ENCODE measurements at places on chromosomes 11 and 22.

DNA sequence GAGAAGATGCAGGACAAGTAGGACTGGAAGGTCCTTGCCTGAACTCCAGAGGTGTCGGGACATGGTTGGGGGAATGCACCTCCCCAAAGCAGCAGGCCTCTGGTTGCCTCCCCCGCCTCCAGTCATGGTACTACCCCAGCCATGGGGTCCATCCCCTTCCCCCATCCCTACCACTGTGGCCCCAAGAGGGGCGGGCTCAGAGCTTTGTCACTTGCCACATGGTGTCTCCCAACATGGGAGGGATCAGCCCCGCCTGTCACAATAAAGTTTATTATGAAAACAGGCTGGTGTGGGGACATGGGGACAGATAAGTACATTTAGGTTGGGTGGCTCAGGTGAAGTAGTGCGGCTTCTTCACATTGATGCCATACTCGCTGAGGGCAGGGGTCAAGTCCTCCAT is 1.4 kb downstream of the TAF10 start:
- H3K27ac ChIP-seq, result no peak overlapping the region
- DNase-seq, result no peak
- H3K27me3 ChIP-seq, result no peaks in the 10 kb centered on the region

- no peak for DNase-seq
- H3K36me3 ChIP-seq, result no peaks in the 10 kb centered on the region
- H3K4me3 ChIP-seq, result peak overlapping the region; percentile 71
- peaks cover 45% of the 10 kb centered on the region for H3K4me1 ChIP-seq
- no peak overlapping the region for H3K27ac ChIP-seq
- H3K27me3 ChIP-seq, result no peaks in the 10 kb centered on the region
Observed at GRCh38 chr11:118151431-118151830, 1.2 kb downstream of the SCN4B start.

DNA sequence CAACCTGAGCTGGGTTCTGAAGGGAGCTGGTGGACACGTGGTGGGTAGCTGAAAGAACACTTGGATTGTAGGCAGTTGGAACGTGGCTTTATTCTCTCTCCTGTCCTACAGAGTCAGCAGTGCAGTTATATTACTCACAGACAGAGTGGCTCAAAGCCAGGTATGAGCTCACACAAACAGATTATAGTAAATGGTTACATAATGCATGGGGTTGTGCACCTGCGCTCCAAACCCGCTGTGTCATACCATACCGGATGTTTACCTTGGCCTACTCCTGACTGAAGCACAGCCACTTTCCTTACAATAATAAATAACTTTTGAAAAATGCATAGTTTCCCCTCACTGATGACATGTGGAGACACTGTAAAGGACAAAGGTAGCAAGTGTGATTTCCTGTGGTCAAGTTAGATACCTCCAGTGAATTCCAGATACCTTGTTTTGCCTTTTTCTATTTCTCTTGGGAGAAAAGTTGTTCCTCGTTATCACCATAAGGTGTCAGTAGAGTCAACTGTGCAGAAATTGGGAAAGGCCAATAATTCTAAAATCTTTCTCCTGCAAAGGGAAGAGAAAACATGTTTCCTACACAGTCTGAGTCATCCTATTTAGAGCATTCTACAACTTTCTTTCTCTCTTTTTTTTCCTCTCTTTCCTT is 13.5 kb downstream of the MS4A6A start:
- no peaks in the 10 kb centered on the region for H3K27me3 ChIP-seq
- DNase-seq, result no peak

DNA sequence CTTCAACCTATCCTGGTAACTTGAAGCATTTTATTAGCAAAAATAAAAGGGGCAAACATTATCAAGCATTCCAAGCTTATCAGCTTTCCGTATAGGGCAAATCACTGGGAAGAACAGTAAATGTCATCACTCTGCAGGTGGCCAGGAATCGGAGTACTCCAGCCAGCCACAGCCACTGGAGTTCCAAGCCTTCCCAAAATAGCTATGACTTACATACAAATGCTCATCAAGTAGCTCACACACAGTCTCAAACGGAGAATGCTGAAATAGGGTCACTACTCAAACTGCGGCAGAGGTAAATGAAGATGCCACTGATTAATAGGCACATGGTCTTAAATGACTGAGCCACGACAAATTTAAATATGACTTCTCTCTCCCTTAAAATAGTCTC is 2.1 kb downstream of the USP28 start:
- no peaks in the 10 kb centered on the region for H3K27me3 ChIP-seq
- no peaks in the 10 kb centered on the region for H3K36me3 ChIP-seq
- H3K27ac ChIP-seq, result peak overlapping the region; percentile 92
- H3K4me1 ChIP-seq, result peaks cover 49% of the 10 kb centered on the region

DNA sequence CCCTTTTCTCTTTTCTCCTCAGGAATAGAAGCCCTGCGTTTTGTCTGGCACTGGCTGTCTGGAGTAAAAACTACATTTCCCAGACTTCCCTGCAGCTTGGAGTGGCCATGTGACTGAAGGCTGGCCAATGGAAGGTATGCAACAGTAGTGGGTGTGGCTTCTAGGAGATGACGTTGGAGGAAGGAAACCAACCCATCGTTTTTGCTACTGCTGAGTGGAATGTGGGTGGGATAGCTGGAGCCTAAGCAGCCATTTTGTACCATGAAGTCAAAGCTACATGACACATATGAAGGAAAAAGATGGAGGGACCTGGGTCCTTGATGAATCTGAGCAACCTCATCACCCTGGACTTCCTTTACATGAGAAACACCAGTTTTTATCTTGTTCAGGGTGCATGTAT is 19.6 kb downstream of the FGF3 start:
- no peaks in the 10 kb centered on the region for H3K4me1 ChIP-seq
- no peaks in the 10 kb centered on the region for H3K27me3 ChIP-seq
- H3K27ac ChIP-seq, result no peak overlapping the region

DNA sequence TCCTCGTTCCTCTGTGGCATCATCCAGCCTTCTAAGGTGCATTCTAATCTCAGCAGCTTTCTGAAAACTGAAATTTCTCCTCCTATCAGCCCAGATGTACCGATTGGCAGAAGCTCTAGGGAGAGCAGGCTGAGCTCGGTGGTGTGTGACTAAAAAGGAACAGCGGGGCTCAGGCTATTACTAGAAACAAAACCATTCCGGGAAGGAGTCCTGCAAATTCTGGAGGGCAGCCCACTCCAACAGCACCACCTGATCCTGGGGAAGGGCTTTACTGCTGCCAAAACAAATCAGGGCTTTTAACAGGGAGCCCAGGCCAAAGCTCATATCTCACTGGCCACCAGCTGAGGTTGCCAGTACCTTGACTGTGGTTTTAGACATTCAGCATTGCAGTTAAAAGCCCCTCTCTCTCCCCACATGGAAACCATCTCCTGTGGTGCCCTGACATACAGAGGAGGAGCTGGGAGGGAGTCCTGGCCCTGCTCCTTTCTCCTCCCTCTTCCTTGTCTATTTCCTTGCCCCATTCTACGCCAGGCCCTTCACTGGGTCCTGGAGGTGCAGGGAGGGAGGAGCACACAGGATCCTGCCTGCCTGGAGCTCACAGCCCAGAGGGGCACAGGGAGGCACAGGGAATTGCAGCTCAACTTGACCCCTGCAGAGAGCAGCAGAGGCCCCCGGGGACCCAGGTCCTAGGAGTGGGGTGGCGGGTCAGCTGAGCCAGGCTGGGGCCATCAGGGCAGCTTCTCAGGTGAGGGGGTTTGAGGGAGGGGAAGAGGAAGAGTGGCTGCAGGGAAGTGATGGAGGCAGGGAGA is 889 bp downstream of the PLAAT4 start:
- peaks cover 21% of the 10 kb centered on the region for H3K4me1 ChIP-seq
- H3K27me3 ChIP-seq, result no peaks in the 10 kb centered on the region
- H3K27ac ChIP-seq, result peak overlapping the region; percentile 81
- H3K4me3 ChIP-seq, result peak overlapping the region; percentile 54
- DNase-seq, result peak; percentile 63

DNA sequence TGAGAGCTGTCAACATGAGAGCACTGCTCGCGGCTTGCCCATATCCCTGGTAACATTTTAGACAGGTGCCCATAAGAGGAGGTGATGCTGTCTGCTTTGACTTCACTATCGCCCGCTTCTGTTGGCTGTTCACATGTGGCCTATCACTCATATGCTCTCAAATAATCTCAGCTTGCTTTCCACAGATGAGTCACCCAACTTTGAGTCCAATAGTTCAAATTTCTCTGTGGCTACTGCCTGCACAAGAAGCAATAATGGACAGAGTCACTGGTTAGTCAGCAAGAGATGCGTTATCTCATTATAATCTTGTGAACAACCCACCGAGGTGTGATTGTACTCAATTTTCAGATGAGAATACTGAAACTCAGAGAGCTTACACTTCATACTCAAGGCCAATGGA is 1714.1 kb downstream of the LRRC4C start:
- H3K27me3 ChIP-seq, result no peaks in the 10 kb centered on the region
- no peak overlapping the region for H3K27ac ChIP-seq
- H3K4me1 ChIP-seq, result no peaks in the 10 kb centered on the region
- no peak overlapping the region for H3K4me3 ChIP-seq
- DNase-seq, result no peak

DNA sequence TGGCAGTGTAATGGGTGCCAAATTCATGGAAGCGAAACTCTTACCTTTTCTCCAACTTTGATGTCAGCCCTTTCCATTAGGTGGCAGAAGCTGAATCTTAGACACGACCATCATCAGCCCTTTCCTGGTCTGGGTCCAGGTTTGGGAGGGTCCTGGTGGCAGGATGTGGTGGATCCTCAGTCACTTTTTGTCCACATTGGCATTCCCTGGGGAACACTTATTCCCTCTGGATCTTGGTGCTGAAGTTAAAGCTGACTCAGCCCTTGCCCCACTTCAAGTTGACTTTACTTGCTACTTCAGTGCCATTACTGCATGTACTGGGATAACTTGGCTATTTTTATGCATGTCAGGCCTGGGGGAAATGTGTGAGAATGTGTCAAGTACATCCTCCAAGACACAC is 16.6 kb upstream of the NTM start:
- DNase-seq, result no peak
- H3K27ac ChIP-seq, result no peak overlapping the region
- no peaks in the 10 kb centered on the region for H3K36me3 ChIP-seq
- H3K27me3 ChIP-seq, result no peaks in the 10 kb centered on the region
- no peak overlapping the region for H3K4me3 ChIP-seq

- H3K4me3 ChIP-seq, result no peak overlapping the region
- no peaks in the 10 kb centered on the region for H3K27me3 ChIP-seq
- peaks cover 6% of the 10 kb centered on the region for H3K4me1 ChIP-seq
- DNase-seq, result no peak
Observed at GRCh38 chr11:11807811-11808782, 33.7 kb upstream of the USP47 start.

GRCh38 chr11:2655834-2656622 is 43.8 kb downstream of the KCNQ1OT1 start:
- peaks cover 18% of the 10 kb centered on the region for H3K4me1 ChIP-seq
- DNase-seq, result no peak
- H3K36me3 ChIP-seq, result no peaks in the 10 kb centered on the region
- no peak overlapping the region for H3K4me3 ChIP-seq
- no peak overlapping the region for H3K27ac ChIP-seq

- no peaks in the 10 kb centered on the region for H3K36me3 ChIP-seq
- H3K27ac ChIP-seq, result no peak overlapping the region
- no peaks in the 10 kb centered on the region for H3K4me1 ChIP-seq
- no peaks in the 10 kb centered on the region for H3K27me3 ChIP-seq
Observed at GRCh38 chr11:36131721-36132397, 157.4 kb downstream of the COMMD9 start.

DNA sequence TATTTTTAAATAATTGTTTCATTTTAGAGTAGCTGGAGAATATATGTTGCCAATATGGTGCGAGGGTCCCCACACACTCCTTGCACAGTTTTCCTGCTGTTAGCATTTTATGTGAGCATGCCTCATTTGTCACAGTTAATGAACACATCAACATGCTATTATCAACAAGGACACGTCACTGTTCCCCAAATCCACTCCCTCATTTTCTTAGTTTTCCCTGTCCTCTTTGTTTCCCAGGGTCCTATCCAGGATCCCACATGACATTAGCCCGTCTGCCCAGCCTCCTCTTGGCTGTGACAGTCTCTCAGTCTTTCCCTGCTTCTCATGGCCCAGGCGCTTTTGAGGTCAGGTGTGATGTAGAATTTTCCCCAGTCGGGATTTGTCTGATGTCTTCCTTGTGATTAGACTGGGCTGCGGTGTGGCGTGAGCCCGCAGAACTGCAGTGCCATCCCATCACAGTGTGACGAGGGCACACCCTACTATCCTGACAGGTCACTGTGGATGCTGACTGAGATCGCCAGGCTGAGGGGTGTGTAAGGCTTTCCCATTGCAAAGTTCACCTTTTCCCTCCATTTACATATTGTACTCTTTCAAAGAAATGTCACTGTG is 450.6 kb upstream of the B3GAT1 start:
- H3K4me1 ChIP-seq, result no peaks in the 10 kb centered on the region
- no peaks in the 10 kb centered on the region for H3K36me3 ChIP-seq
- no peak for DNase-seq

DNA sequence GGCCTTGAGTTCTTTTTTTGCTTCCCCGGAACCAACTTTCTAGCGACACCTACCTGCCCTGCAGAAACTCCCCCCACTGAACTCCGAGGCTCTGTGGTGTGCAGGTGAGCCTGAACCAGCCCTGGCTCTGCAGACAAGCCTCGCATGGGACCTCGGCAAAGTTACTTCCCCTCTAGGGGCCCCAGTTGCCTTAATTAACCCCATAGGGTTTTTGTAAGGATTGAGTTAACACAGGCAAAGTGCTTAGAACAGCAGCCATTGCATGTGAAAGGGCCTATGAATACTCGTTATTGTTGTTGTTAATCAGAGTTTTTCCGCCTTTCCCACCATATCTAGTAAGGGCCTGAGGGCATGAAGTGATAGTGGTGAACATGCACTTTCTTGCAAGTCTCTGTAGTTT is 12.6 kb upstream of the SYT13 start:
- no peaks in the 10 kb centered on the region for H3K4me1 ChIP-seq
- no peaks in the 10 kb centered on the region for H3K27me3 ChIP-seq
- H3K36me3 ChIP-seq, result no peaks in the 10 kb centered on the region

GRCh38 chr11:69979632-69980031 is 98.5 kb upstream of the ANO1 start:
- peaks cover 26% of the 10 kb centered on the region for H3K27me3 ChIP-seq
- H3K36me3 ChIP-seq, result no peaks in the 10 kb centered on the region
- no peak overlapping the region for H3K4me3 ChIP-seq
- DNase-seq, result no peak

DNA sequence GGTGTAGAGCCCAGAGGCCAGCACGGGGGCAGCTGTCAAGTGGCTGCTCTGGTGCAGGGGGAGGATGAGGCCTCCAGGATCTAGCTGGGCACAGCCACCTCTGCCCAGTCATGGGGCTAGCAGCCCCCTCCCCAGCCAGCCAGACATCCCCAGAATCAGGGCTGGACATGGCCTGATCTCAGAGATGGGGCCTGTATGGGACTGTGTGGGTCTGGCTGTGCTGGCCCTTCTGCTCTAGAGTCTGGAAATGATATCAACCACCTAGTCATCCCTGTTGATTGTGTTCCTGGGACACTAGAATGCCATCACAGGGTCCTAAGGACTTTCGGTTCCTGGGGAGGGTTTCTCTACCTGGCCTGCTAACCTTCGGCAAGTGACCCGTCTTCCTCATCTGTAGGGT is 2.8 kb downstream of the FLRT1 start:
- H3K4me1 ChIP-seq, result peaks cover 12% of the 10 kb centered on the region
- H3K4me3 ChIP-seq, result no peak overlapping the region
- no peaks in the 10 kb centered on the region for H3K36me3 ChIP-seq
- peaks cover 3% of the 10 kb centered on the region for H3K27me3 ChIP-seq
- H3K27ac ChIP-seq, result no peak overlapping the region
